HFFc6 (cell line): ENCODE measurements at places on chromosomes 7 and 10.

GRCh38 chr7:88217675-88218428 is 2.0 kb downstream of the SRI start:
- DNase-seq = no peak
- H3K27ac ChIP-seq = no peak overlapping the region; the same call in 1 of the 2 replicates
- peaks cover 21% of the 10 kb centered on the region for H3K4me1 ChIP-seq
- peak overlapping the region; percentile 94 for H3K4me3 ChIP-seq
- no peaks in the 10 kb centered on the region; the same call in 1 of the 2 replicates for H3K27me3 ChIP-seq
- H3K36me3 ChIP-seq = peaks cover 9% of the 10 kb centered on the region

DNA sequence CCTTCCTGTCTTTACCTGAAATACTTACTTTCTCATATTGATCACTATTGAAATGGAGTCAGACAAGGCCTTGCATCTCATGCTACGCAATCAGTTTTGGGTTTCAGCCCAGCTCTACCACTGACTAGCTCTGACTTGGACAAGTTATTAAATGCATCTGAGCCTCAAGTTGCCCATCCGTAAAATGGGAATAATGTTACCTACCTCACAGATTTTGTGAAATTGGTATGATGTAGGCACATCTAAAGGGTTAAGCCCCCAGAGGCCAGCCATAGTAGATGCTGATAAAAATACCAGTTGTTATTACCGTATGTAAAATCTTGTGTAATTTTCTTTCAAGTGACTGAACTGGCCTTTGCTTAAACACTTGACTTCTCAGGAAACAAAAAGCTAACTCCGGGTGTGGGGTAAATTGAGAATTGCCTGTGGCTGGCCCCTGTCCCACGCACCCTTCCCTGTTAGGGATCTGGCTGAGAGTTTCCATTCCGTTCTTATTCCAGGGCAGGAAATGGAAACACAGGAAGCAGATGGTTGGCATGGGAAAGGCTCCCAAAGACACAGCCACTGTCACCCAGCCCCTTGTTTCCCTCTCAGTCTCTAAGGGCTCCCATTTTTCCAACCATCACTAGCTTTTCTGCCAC is 7.5 kb downstream of the DUSP5 start:
- H3K36me3 ChIP-seq = peaks cover 76% of the 10 kb centered on the region
- peaks cover 39% of the 10 kb centered on the region for H3K27me3 ChIP-seq
- H3K4me1 ChIP-seq = peaks cover 97% of the 10 kb centered on the region
- peak overlapping the region; percentile 100 for H3K4me3 ChIP-seq
- no peak for DNase-seq

- no peak for DNase-seq
- H3K4me1 ChIP-seq = peaks cover 14% of the 10 kb centered on the region; the same call in 1 of the 2 replicates
- H3K27me3 ChIP-seq = peaks cover 6% of the 10 kb centered on the region
- no peak overlapping the region for H3K27ac ChIP-seq
- no peak overlapping the region for H3K4me3 ChIP-seq
These were observed 19.6 kb upstream of the AKR1C2 start for GRCh38 chr10:5023177-5023805.

- H3K4me3 ChIP-seq = no peak overlapping the region
- H3K27me3 ChIP-seq = no peaks in the 10 kb centered on the region
- H3K4me1 ChIP-seq = no peaks in the 10 kb centered on the region
- no peak for DNase-seq
- no peak overlapping the region for H3K27ac ChIP-seq
These were observed 329.5 kb upstream of the MEOX2 start for GRCh38 chr7:16015981-16016380.

GRCh38 chr10:28302012-28302637 is 739 bp downstream of the MPP7 start:
- no peak for DNase-seq
- H3K4me1 ChIP-seq = peaks cover 9% of the 10 kb centered on the region
- no peak overlapping the region for H3K27ac ChIP-seq
- peak overlapping the region; percentile 57 for H3K4me3 ChIP-seq
- H3K27me3 ChIP-seq = peaks cover 36% of the 10 kb centered on the region

DNA sequence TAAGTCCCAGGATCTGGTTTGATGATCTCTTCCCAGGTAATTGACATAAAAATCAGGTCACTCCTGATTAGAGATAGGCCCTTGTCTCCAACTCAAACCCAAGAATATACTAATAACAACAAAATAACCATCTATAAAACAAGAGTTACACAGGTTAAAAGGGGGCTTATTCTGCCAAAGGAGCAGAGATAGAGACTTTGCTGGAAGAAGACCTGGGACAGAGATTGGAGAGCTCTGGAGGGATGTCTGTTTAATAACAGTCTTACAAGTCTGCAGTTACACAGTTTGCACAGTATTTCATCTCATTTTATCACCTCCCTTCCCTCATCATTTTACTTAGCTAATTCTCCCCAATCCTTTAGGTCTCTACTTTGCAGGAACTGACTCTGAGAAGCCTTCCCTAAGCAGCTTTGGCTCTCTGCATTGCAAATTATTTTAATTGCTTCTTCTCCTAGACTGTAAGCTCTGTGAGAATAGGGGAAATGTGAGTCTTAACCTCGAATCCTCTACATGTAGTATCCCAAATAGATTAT is 3.7 kb upstream of the ZNF438 start:
- H3K27ac ChIP-seq = no peak overlapping the region; the same call in 1 of the 2 replicates
- H3K27me3 ChIP-seq = no peaks in the 10 kb centered on the region; the same call in 1 of the 2 replicates
- no peak for DNase-seq
- 0 out of 2 replicates have a peak, but pooled peaks cover under 1% of the 10 kb centered on the region for H3K36me3 ChIP-seq
- H3K4me1 ChIP-seq = peaks cover 47% of the 10 kb centered on the region

DNA sequence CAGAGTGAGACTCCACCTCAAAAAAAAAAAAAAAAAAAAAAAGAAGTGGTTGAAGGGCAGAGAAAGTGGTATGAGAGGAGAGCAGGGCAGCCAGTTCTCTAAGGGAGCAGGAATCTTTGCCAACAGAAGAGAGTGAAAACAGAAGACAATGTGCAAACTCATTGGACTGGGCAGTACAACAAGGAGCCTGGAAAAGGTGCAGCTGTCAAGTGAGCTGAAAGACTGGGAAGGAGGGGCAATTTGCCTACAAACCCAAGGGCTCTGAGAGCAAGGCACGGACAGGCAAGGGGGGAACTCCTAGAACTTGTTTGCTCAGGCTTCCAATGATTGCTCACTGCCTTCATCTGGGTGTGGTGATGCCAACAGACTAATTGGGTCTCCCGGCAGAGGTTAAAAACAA is 9.5 kb downstream of the ACTR1A start:
- DNase-seq = no peak
- peaks cover under 1% of the 10 kb centered on the region; the same call in 1 of the 2 replicates for H3K36me3 ChIP-seq
- no peaks in the 10 kb centered on the region; the same call in 1 of the 2 replicates for H3K27me3 ChIP-seq
- no peak overlapping the region for H3K4me3 ChIP-seq
- peak overlapping the region; percentile 7; the same call in 1 of the 2 replicates for H3K27ac ChIP-seq

DNA sequence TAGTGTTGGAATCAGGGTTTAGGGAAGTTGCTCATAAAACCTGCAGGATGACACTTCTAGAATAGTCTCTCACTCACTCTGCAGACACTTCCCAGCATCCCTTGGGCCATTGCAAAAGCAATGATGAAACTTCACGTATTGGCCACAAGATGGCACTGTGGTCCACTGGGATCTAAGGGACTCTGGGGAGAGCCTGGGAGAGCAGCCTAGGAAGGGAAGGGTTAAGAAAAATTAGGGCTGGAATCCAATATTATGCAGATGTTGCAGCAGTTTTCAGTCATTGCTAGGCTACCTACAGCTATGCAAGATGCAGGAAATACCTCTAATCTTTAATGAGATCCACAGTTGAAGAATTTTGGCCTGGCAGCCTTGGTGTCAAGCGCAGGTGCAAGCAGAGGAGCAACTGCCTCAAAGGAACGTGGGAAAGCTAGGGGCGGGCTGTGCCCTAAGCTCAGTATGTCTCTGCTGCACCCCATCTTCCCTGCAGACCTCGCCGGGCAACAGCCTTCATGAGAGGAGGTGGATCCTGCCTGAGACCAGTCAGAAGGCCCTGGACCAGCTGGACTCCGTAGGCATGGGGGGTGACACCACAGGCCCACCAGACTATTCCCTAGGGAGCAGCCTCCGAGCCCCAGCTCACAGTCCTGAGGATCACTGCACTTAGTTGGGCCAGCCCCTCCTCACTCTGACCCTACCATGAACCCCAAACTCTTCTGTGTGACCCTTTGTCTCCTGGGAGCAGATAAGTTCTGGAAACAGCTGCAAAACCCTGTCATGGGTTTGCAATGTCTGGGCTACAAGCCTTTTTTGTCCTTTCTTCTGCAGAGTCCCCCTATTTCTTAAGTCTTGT is 127.9 kb upstream of the PRSS58 start:
- peak; percentile 69 for DNase-seq
- no peaks in the 10 kb centered on the region for H3K27me3 ChIP-seq
- peak overlapping the region; percentile 66 for H3K27ac ChIP-seq
- peak overlapping the region; percentile 43; the same call in 1 of the 2 replicates for H3K4me3 ChIP-seq
- no peaks in the 10 kb centered on the region for H3K36me3 ChIP-seq

DNA sequence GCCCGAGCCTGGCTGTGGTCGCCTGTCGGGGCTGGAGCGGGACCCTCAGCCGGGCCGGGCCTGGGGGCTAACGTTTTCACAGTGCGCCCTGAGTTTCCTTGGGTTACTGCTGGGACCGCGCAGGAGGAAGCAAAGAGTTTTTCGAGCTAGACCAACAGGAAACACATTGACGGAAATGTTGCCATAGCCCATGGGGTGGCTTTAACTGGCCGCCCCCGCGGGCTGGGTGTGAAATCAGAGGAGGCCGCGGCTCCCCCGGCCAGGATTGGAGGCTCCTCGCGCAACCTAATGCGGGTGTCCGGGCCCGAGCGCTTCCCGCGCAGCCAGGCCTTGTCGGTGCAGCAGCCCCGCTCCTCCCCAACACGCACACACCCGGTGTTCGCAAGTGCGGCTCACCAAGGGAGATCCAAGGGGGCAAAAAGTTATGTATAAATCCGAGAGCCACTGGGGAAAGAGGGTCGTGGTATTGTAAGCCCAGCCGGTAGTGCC is 1.9 kb downstream of the HHEX start:
- peaks cover 33% of the 10 kb centered on the region for H3K4me1 ChIP-seq
- peak overlapping the region; percentile 4; the same call in 1 of the 2 replicates for H3K4me3 ChIP-seq
- peaks cover 8% of the 10 kb centered on the region for H3K36me3 ChIP-seq
- H3K27ac ChIP-seq = no peak overlapping the region

GRCh38 chr7:50738932-50739331 is 43.8 kb downstream of the GRB10 start:
- DNase-seq = no peak
- peaks cover 24% of the 10 kb centered on the region for H3K4me1 ChIP-seq
- no peak overlapping the region for H3K4me3 ChIP-seq
- no peak overlapping the region for H3K27ac ChIP-seq
- H3K36me3 ChIP-seq = peaks cover 2% of the 10 kb centered on the region; the same call in 1 of the 2 replicates

GRCh38 chr10:103640436-103641181 is 147.1 kb downstream of the NEURL1 start:
- peaks cover 57% of the 10 kb centered on the region for H3K36me3 ChIP-seq
- DNase-seq = no peak
- peak overlapping the region; percentile 23 for H3K27ac ChIP-seq
- no peak overlapping the region for H3K4me3 ChIP-seq
- peaks cover 5% of the 10 kb centered on the region for H3K27me3 ChIP-seq

DNA sequence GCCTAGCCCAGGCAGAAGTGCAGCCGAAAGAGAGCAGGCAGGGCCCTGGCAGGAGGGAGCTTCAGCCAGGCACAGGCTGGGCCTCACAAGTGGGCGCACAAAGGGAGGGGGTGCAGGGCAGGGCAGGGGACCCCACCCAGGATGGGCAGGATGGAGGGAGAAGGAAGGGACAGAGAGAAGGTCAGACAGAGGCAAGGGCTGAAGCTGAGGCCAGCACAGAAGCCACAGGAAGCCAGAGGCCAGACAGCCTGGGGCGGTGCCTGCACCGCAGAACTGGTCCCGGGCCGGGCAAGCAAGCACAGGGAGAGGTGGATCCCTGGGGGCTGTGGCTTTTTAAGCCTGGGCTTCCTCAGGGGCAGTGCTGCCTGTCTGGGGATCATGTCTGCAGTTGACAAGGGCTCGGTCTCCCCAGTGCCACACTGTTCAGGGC is 16.7 kb downstream of the NOS3 start:
- DNase-seq = no peak
- H3K36me3 ChIP-seq = no peaks in the 10 kb centered on the region
- no peak overlapping the region for H3K4me3 ChIP-seq
- H3K27ac ChIP-seq = no peak overlapping the region
- peaks cover 18% of the 10 kb centered on the region for H3K4me1 ChIP-seq
- peaks cover 10% of the 10 kb centered on the region for H3K27me3 ChIP-seq

- peaks cover 39% of the 10 kb centered on the region for H3K36me3 ChIP-seq
- H3K27ac ChIP-seq = peak overlapping the region; percentile 94
- H3K27me3 ChIP-seq = peaks cover 42% of the 10 kb centered on the region
- peak; percentile 33 for DNase-seq
- H3K4me3 ChIP-seq = peak overlapping the region; percentile 76
These were observed 30.4 kb upstream of the PPIF start for GRCh38 chr10:79316671-79317431.

DNA sequence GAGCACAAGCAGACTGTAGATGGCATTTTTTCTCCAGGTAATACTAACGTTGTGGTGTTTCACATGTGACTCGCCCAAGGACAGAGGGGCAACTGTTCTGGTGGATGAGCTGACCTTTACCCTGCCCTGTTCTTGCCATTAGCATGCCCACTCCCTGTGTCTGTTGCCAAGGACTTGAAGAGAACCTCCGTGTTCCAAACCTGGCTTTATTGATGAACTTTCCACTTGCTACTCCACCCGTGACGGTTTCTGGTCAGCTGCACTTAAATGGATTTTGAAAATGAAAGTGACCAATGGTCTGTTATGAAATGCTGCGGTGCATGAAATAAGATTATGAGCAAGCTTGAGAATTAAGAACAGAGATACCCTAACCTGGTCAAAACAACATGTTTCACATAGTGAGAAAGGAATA is 30.4 kb downstream of the LRRC4 start:
- no peaks in the 10 kb centered on the region; the same call in 1 of the 2 replicates for H3K27me3 ChIP-seq
- peaks cover 19% of the 10 kb centered on the region; the same call in 1 of the 2 replicates for H3K36me3 ChIP-seq
- no peak for DNase-seq
- H3K27ac ChIP-seq = no peak overlapping the region
- H3K4me1 ChIP-seq = peaks cover 26% of the 10 kb centered on the region

- H3K36me3 ChIP-seq = peaks cover 11% of the 10 kb centered on the region; the same call in 1 of the 2 replicates
- H3K27me3 ChIP-seq = no peaks in the 10 kb centered on the region; the same call in 1 of the 2 replicates
- H3K4me1 ChIP-seq = peaks cover 39% of the 10 kb centered on the region
These were observed 760 bp upstream of the KCTD7 start for GRCh38 chr7:66627881-66628360.

DNA sequence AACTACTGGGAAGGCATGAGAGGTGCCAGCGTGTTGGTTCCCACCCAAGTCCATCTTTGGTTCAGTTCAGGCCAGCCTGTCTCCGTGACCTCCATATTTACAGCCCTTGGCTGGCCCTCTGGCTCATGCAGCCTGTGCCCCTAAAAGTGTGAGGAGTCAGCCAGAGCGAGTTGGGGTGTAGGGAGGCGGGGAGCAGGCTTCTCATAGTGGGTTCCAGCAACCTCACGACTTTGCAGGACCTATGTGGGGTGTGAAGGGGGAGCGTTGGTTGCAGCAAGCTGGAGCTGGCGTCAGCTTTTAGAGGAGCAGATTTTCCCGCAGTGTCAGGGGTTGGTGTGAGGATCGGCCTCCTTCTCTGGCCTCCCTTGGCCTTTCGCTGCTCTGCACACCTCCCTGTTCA is 9.8 kb downstream of the TSPAN14 start:
- peak overlapping the region; percentile 90 for H3K27ac ChIP-seq
- peaks cover 2% of the 10 kb centered on the region; the same call in 1 of the 2 replicates for H3K27me3 ChIP-seq
- H3K4me3 ChIP-seq = peak overlapping the region; percentile 73
- peaks cover 86% of the 10 kb centered on the region for H3K4me1 ChIP-seq
- no peak for DNase-seq

- H3K4me1 ChIP-seq = no peaks in the 10 kb centered on the region
- DNase-seq = no peak
- H3K4me3 ChIP-seq = no peak overlapping the region
These were observed 19.0 kb upstream of the LAMB4 start for GRCh38 chr7:108149119-108149518.

- peaks cover 4% of the 10 kb centered on the region; the same call in 1 of the 2 replicates for H3K27me3 ChIP-seq
- DNase-seq = peak; percentile 8
- peaks cover 21% of the 10 kb centered on the region for H3K4me1 ChIP-seq
- H3K36me3 ChIP-seq = no peaks in the 10 kb centered on the region
- peak overlapping the region; percentile 77 for H3K4me3 ChIP-seq
- H3K27ac ChIP-seq = no peak overlapping the region
These were observed 100.1 kb downstream of the HIP1 start for GRCh38 chr7:75638594-75639070.
